ENCODE measurements at places on chromosomes 4 and X. TPM values are rescaled to one million over a fixed set of nuclear protein-coding genes. Genes with fewer than 3 reads are reported as not detected.

Gene ALB
- not detected for total RNA-seq

Gene OPN1MW3
- not detected for total RNA-seq

Gene RRH
- total RNA-seq, result not detected

Gene FRMD7
- total RNA-seq, result 0.10 TPM

Gene RASSF6
- under 0.01 TPM for total RNA-seq

Gene GATA1
- total RNA-seq, result not detected

Gene RNF175
- 8.0 TPM for total RNA-seq

GRCh38 chrX:53526999-53527398 lies 92.8 kb upstream of the HSD17B10 start:
- DNase-seq, result no peak

DNA sequence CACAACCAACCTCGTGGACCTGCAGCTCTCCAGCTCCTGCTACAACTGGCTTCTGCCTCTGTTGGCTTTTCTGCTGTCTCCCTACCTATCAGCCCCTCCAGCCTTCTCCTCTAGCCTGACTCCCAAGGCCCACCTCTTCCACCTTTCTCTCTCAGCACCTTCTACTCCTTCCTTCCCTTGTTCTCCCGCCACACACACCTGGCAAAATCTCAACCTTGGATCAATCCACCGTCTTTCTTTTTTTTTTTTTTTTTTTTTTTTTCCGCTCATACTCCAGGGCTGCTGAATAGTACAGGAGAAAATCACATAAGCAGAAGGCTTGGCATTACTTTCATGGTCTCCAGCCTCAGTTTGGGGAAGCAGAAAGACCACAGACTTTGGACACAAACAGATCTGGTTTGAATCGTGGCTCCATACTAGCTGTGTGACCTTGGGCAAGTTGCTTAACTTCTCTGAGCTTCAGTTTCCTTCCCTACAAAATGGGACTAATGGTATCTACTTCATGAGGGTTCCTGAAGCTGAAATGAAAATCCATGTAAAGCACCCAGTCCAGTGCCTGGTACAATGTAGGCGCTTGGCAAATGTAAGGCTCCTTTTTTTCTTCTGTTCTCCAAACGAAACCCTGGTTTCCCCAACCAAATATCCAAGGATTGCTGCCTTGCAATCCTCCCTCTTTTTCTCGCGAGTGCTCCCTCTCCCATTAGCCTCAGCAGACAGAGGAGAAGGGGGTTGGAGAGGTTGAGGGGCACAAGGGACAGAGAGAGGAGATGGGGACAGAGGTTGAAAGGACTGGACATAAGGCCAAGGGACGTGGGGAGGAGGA lies 1.7 kb downstream of the FGD1 start:
- DNase-seq, result peak; percentile 21

GRCh38 chr4:78787392-78788006 lies 11.3 kb downstream of the BMP2K start:
- DNase-seq, result no peak

DNA sequence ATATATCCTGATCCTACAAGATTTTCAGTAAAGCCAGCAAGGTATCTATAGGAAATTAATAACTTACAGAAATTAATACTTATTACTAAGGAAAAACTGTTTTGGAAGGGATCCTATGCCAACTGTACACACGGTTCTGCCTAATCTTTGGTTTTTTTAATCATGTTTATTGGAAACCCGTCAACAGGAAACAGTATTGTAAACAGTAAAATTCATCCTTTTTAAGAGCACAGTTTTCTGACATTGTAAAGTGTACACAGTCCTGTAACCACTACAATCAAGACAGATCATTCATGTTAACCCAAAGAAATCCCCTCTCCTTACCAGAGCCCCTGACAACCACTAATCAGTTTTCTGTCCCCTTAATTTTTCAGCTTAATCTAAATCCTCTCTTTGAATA lies 9.9 kb downstream of the ABCG2 start:
- no peak for DNase-seq

DNA sequence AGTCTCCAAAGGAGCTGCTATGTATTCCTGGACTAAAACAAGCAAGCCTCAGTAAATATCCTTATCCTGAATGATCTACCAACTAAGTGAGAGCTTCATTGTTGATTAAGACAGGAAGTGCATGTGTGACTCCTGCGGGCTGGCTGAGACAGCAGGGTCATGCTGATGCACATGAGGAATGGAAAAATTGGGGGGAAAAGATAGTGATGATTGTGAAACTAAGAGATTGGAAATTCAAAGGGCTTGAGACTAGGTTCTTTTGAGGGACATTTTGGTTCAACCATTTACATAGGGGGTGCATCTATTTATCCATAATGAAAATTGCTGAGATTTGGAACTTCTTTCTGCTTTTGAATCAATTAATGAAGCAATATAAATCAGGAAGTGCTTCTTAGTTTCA lies 61.1 kb upstream of the C1QTNF7 start:
- peak; percentile 77 for DNase-seq

GRCh38 chrX:38273453-38273852 lies 52.8 kb upstream of the SRPX start:
- DNase-seq, result no peak

DNA sequence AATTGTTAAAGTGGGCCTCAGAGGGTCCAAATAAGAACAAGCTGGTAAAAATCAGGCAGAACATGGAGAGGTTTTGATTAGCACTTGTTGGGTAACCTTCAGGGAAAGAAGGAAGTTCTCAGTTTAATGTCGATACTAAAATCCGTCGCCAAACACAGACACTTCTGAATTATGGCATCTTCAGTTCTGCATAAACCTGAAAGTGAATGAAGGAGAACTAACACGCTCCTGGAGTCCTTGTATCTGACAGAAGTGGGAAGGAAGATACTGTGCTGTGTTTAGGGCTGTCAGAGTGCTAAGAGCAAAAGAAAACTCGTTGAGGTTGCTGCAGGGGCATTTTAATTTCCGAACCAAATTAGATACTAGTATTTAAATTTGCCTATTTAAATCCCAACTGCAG lies 106.2 kb downstream of the TMA16 start:
- no peak for DNase-seq

DNA sequence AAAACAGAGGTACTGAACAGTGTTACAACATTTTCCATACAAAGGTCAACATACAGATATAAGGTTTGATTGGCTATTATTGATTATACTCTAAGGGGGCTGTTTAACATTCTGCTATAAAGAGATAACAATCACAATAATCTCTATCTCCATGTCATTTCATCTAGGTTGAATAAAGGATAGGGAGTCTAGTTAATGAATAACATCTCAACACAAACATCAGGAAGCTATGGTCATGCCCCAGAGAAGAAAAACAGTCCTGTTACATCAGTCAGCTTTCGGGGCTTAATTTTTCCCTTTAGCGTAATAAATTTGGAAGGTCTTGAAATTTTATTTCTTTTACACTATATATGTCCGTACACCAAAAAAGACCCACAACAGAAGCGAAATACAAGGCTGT lies 41.5 kb upstream of the DCAF8L2 start:
- DNase-seq, result no peak

DNA sequence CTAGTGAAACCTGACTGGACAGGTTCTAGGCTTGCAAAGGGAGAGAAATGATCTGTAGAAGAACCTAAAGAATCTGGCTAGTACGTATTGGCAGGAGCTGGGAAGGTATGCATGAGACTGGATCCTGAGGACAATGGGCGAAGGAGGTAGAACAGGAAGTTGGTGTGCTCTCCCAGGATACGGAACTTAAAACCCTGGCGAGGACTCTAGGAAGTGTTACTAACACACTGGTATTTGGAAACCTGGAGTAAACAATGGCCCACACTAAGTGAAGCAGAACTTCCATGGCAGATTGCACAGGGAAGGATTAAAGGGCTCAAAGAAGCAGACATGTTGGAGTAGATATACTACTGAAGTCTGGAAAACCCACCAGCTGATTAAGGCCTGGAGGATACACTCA lies 9.1 kb downstream of the SYN1 start:
- no peak for DNase-seq

GRCh38 chrX:52216541-52216940 lies 31.9 kb downstream of the MAGED4 start:
- no peak for DNase-seq

DNA sequence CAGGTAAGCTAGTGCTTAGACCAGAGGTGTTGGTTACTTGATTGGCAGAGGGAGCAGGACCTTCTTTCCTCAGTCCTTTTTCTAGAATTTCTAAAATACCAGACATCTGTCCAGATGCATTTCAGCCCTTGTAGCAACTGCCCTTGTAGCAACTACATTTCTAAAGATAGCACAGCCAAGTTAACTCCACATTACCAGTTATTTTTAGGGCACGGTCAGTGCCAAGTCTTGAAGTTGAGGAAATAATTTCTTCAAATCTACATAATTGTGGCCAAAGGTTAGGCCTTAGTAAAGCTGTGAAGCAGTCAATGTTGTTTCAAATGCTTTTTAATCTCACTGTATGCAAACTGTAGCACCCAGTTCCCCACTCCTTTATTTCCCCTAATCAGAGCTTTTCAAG lies 62.9 kb downstream of the MID1IP1 start:
- peak; percentile 4 for DNase-seq
